Activated naive CD4-positive, alpha-beta T cell treated with anti-CD3 and anti-CD28 coated beads for 36 hours (primary cell): ENCODE measurements at places on chromosomes 16 and 17.

- DNase-seq = no peak
Observed at GRCh38 chr17:40463122-40463550, 19.9 kb downstream of the IGFBP4 start.

DNA sequence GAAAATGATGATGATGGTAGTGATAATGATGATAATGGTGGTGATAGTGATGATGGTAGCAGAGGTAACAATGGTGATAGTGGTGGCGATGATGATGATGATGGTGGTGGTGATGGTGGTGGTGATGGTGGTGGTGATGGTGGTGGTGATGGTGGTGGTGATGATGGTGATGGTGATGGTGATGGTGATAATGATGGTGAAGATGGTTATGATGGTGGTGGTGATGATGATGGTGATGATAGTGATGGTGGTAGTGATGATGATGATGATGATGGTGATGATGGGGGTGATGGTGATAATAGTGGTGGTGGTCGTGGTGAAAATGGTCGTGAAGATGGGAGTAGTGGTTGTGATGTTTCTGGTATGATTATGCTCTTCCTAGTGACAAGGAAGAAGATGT is 581.8 kb downstream of the HS3ST4 start:
- DNase-seq = no peak

GRCh38 chr17:42748202-42748907 is 3.5 kb upstream of the EZH1 start:
- no peak for DNase-seq

DNA sequence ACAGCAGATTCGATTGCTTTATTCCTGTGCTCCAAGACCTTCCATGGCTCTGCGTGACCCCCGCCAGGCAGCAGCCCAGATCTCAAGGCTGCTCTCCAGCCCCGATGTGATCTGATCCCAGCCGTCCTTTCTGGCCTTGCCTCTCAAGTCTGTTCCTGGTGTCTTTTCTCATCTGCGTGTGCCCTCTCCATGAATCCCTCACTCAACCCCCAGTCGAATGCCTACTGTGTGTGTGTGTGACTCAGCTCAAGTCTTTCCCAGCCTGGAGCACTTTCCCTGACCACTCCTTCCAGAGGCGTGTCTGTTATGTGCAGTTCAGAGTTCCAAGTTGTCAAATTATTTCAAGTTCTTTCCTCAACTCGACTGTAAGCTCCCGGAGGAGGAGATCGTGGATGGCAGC is 64.0 kb downstream of the MRM1 start:
- no peak for DNase-seq

DNA sequence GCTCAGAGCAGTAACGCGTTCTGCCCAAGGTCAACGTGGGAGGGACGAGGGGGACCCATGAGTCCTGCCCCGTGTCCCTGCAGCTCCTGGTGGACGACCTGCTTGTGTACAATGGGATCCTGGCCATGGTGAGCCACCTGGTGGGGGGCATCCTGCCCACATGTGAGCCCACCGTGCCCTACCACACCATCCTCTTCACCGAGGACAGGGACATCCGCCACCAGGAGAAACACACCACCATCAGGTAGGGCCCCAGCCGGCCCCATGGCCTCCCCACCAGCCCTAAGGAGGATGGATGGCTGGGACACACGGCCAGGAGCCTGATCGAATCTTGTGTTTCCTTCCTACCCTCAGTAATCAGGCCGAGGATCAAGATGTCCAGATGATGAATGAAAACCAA is 227.6 kb downstream of the KATNIP start:
- no peak for DNase-seq

GRCh38 chr16:5882087-5882640 is 784.6 kb upstream of the EEF2KMT start:
- no peak for DNase-seq

GRCh38 chr16:17556276-17557052 is 85.7 kb upstream of the XYLT1 start:
- DNase-seq = peak; percentile 8

DNA sequence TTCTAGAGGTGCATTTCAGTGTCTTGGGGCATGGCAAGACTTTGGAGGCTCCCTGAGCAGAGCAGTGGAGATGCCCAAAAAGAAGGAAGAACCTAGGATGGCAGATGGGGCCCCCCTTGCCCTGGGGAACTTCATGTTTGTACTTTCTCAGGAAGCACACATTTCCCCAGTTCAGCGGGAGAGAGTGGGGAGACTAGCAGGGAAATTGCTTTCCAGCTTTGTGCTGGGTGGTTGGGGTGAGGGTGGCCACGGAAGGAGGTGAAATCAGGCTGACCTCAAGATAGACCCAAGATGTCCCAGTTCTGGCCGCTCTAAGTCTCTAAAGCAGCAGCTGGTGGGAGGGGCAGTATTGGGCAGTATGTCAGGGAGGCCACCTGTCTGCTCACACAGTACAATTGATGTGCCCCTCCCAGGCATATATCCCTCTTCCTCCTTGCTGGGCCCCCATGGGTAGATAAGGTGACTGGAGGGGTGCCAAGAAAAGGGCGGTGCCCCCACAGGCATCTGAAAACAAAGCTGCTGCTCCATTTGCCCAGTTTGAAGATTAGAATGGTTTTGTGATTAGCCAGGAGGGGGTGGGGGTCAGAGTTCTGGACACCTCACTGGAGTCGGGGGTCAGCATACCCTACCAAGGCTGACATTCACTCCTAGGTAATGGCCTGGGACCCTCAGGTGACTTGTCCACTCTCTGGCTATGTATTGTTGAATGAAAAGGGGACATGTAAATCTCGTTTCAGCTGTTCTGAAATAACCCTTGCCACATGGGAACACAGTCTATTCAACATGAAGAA is 17.1 kb upstream of the NAGLU start:
- no peak for DNase-seq

DNA sequence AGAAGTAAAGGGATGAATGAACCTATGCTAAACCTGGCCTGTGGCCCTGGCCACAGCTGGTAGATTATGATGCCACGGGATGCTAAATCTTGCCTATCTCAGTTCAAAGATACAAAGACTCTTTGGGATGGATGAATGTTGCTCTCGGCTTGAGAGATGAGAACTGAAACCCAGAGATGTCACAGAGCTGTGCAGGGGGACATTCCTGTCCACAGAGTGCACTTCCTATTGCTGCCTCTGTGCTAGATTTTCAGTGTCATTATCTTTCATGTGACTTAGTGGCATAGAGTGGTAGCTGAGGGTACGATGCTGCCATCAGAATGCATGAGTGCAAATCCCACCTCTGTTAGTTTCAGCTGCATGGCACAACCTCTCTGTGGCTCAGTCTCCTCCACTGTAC is 2.3 kb upstream of the MT1M start:
- no peak for DNase-seq

- no peak for DNase-seq
Observed at GRCh38 chr17:4569591-4569990, 9.2 kb upstream of the GGT6 start.
